CD4-positive, alpha-beta T cell treated with Interleukin-15 for 4 hours (primary cell): ENCODE measurements at places on chromosomes 6 and 20.

- no peak for DNase-seq
These were observed 289.2 kb upstream of the FOXQ1 start for GRCh38 chr6:1022719-1023118.

GRCh38 chr6:158674342-158675131, 24.7 kb downstream of the SYTL3 start:
- DNase-seq: no peak

GRCh38 chr6:138382498-138383265, 5.0 kb downstream of the SMIM28 start:
- no peak for DNase-seq

DNA sequence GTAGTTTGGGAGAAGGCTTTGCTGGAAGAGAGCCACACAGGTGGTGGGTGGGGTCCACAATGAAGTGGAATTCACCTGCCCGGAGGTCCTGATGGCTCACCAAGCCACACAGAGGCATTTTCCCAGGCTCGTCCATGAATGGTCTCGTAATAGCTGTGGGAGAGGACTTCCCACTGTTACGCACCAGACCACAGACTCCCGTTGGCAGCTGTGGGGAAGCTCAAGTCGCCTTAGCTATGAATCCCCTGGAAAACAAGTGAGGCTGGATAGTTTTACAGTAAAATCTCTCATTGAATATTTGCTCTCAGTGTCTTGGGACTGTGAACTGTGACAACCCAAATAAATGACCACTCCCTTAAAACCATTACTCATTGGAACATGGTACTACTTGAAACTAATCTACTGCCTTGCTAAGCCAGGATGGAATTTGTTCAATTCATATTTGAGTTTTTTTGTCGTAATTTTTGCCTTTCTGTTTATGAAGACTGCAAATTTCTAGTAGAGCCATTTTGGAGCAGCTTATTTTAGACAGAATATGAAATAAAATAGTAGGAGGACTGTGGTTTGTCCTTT, 79.4 kb downstream of the JAG1 start:
- no peak for DNase-seq

- peak; percentile 22 for DNase-seq
These were observed 20.0 kb downstream of the PNLDC1 start for GRCh38 chr6:159819932-159820640.

GRCh38 chr6:156845454-156846155, 68.4 kb downstream of the ARID1B start:
- DNase-seq: no peak

DNA sequence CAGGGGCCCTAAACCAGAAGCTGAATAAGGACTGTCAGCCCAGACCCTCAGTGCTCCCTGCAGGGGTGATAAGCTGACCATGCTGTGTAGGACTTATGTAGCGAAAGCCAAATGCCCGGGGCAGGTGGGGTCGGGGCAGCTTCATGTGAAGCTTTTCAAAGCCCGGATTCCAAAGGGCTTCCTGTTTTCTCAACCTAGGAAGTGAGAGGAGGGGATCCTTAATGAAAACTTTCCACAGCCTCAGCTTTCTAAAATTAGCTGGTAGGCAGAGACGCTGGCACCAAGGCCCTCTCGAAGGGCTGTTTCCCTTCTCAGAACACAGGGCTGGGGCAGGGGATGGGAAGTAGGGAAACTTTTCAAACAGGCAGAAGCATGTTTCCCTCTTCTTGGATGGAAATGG, 148.9 kb downstream of the NFATC2 start:
- DNase-seq: no peak

DNA sequence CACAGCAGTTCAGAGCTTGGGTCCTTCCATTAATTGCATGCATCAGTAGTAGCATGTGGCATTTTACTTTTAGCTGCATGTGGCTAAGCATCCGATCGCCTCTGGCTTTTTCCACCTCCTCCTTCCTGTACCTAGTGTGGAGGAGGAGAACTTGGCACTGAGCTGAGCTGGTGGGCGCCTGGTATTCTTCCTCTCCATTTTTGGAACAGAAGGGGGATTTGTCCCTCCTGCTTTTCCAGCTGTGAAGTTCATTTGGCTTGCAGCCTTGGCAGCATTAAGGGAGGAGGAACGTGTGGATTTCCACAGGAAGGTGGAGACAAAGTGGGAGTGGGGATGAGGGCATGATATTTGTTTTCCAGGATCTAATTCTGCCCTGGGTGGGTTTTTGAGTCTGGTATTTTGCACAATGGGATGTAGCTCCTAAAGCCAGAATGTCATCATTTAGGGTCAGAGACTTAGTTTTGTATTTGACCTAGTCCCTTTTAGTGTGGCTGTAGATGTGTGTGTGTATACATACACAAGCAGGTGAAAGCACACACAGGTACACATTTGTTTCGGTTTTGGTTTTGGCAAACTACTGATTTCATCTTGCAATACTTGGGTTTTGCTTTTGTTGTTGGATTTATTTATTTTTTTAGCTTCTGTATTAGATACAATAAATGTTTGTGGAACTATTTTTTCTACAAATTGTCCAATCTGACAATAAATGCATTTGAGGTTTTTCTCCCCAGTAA, 90.0 kb downstream of the SASH1 start:
- DNase-seq: no peak

- DNase-seq: peak; percentile 32
These were observed 12.7 kb downstream of the DEF6 start for GRCh38 chr6:35310265-35310831.

DNA sequence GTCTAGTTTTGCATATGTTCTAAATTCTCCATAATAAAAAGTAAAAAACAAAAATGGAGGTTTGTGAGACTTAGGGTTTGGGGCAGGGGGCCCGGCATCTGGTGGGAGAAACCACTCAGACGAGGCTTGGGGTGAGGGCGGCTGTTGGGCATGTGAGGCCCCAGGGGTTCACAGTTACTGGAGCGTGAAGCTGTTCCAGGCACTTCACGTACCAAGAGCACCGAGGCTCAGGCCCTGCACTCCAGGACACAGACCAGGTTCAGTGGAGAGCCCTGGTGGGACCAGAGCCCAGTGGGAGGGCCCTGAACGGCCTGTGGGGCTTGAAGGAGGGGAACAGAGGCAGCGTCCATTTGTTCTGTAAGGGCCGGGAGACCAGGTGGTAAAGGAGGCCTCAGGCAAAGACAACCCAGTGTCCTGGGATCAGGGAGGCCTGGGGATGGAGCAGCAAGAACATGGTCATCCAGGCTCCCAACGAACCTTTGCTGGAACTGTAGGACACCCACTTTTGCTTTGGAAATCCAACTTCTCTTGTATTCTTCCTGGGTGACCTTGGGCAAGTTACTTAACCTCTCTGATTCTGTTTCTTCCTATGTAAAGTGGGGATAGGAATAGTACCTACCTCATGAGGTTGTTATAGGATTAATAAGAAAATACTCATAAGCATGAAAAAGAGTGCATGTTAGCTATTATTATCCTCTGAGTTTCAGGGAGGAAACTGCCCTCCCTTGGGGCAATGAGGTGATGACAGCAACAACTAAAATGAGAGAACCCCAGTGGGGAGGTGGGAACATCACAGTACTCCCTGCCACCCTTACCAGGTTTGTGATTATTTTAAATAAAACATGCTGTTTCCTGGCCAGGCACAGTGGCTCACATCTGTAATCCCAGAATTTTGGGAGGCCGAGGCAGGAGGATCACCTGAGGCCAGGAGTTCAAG, 1.1 kb upstream of the FGD2 start:
- no peak for DNase-seq

DNA sequence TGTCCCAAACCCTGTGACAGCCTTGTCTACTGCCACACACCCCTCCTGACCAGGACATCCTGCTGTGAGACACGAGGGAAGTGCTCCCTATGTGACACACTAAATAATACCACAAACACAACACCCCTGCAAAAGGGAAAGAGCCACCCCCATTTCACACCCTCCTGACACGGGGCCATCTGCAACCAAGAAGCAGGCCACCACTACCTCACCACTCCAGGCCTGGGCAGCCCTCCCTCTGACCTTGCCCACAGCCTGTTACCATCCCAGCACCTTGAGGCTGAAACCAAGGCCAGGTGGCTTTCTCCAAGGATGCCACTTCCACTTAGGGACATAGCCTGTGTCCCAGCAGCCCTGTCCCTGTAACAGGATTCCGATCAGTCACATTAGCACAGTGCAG, 68.2 kb downstream of the NINL start:
- DNase-seq: no peak

DNA sequence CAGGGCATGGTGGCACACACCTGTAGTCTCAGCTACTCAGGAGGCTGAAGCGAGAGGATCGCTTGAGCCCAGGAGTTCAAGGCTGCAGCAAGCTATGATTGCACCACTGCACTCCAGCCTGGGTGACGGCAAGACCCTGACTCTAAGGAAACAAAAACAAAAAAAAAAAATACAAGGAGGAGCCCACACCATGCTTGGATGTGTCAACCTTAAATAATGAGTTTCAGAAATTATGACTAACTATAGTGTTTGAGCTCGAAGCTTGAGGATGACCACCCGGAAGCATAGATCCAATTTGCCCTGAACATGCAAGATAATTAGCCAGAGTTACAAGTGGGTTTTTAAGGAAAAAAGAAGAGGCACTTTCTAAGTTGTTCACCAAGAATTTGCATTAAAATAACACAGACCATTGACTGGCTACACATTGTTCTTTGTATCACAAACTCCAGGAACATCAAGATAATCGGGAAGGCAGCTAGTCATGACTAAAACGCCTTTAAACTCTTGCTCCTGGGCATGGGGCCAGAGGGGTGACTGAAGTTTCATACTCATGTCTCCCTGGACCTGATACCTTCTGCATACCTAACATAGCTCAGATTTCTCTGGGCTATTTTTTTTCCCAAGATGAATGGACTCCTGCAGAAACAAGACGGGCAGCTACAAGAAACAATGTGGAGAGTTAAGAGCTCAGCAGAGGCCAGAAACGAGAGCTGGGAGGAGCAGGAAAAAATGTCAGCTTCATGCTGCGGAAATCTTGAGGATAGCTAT, 289.6 kb downstream of the PREX1 start:
- no peak for DNase-seq

GRCh38 chr20:50991076-50991475, 31.8 kb downstream of the KCNG1 start:
- no peak for DNase-seq

DNA sequence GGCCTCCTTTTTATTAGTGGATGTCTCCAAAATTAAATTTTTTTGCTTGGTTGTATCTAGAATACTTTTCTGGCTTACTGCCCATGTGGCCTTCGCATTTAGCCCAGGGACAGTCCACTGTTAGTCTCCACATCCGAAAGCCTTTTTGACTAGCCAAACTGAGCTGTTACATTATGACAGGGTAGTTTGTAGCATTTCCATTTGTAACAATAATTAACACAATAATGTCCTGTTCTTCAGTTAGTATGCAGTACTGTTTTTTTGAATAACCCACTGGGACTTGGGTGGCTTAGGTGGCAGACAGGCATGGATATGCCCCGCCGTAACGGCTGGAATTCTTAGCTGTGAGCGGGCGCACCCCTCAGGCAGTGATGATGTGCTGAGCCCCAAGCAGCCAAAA, 12.7 kb upstream of the BTN3A2 start:
- no peak for DNase-seq

GRCh38 chr6:126170433-126170832, 169.5 kb upstream of the CENPW start:
- DNase-seq: no peak

DNA sequence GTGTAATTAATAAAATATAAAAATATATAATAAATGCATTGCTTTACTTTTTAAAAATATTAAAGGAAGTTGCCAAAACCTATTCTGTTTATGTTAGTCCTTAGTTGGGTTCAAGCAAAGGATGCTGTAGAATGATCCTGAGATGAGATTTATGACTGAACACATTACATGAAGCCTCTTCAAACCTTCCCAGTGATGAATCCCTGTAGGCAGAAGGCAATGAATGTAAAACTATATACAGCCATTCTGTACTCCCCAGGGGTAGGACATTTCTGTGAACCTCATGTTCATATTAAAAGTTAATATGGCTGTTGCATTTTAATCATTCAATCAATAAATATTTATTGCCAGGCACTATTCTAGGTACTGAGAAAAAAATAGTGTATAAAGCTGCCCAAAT, 166.0 kb downstream of the RFPL4B start:
- DNase-seq: no peak

DNA sequence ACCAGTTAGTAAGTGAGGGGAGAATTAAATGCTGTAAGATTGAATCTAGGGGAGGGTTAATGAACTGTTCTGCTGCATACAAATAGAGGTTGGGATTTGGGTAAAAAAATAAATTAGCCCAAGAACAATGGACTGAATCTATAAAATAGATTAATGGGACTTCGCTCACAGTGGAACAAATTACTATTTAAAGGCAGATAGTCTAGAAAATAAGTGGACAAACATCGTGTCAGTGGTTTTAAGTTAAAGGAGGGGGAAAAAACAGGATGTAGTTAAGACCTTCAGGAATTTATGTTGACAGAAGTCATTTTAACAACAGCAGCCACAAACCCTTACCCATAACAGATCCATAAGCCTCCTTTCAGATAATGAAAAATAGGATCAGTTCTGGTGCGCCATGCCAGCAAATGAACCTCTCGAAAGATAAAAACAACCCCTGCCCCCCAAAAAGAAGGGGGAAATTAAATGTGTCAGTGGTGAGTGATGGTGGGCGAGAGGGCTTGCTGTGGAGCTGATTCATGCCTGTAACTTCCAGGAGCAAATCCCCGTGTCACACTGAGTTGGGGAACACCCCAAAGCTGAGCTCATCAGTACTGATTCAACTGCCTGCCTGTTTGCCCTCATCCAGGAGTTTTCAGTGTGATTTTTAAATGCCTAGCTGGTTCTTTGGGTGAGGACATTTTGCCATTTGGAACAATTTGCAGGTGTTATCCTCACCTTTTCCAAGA, 86.8 kb downstream of the PPP1R14C start:
- DNase-seq: no peak

- DNase-seq: no peak
These were observed 39.1 kb upstream of the PAK5 start for GRCh38 chr20:9877932-9878495.

DNA sequence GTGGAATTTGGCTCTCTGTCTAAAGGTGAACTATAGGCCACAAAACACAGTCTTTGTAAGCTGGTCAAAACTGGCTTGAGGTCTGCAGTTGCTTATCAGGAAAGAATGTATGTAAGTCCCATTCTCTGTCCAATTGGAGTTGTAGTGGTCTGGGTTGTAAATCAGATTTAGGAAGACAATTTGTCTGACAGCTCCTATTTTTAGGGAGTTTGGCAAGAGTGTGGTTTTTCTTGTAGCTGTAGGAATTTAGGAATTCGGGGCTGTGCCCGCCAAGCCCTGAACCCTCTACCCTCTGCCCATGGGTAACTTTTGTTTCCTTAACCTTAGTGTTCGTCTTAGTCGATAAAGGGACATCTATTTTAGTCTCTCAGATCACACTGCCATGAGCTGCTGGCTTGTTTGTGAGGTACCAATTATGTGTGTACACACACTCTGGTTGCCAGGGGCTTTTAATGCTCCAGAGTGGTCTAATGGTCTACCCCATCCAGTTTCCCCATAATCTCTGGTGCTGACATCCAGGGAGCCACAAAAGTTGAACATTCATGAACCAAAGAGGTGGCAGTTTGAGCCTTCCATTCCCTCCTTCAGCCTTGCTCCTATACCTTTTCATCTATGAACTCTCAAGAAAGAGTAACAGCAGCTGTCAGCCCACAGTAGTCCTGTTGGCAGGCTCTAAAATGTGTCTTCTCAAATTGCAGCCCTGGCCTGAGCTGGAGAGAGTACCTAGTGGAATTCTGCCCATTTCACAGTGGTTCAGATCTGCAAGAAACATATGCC, 93.0 kb downstream of the ANKRD6 start:
- no peak for DNase-seq
